ENCODE measurements at places on chromosomes 4 and X.

DNA sequence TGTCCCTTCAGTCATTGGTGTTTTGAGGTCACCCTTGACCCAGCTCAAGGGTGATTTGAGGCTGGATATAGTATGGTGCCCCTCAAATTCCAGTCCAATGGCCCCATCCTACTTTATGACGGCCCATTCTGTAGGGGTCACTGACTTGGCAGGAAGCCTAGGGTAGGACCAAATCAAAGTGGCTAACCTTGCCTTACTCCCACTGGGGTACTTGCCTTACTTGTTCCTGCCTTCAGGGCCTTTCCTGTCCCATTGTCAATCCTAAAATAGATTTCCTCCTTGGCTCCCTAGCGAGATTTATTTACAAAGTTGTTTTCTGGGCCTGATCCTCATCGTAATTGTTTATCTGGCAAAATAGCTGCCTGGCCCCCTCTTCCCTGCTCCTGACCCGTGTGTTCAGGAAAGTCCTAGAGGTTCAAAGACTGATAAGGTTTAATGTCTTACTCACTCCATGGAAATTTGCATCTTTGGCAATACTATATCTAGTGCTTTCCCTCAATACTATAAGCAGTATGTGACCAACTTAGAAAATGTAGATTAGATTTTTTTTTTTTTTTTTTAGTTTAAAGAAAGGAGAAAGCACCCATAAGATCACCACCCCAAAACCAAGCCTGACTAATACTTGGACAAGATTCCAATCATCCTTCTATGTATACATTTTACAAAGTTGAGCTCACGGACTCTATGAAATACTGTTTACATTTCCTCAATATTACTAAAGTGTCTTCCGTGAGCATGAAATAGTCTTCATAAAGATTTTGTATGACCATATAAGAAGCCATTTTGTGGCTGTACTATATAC lies 44.8 kb downstream of the MSN start:
- DNase-seq: no peak

DNA sequence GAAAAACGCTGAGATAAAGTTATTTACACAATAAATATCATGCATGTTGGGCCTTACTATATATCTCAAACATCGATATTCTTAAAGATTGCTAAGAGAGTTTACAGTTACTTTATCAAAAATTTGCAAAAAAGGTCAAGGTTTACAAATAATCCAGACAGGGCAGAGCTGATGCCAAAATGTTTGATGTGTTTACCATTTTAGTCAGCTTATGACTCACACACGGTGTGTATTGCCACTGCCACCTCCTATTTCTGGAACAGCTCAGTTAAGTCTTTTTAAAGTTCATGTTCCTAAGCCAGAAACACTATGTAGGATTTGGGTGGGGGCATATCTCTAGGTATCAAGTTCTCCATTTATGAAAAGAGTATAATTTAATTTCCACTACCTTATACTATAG lies 580.6 kb downstream of the INPP4B start:
- no peak for DNase-seq

DNA sequence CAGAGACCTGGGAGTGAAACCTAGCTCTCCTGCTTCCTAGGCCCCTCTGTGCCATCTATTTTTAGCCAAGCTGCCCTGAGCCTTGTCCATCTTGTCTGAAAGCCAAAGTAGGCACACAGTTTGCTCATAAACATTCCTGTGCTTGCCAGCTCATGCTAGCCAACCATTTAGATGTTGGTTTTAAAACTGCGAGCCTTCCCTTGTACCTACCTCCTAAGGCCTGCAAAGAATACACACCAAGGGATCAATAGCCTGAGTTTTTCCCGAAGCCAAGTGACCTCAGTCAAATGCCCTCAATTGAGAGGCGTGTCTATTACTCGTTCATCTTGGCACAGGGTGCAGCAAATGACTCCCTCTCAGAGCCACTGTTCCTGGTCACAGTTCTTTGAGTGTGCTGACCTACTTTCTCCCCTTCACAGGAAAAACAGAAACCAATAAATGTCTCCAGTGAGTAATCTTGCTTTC lies 48.5 kb downstream of the ZCCHC12 start:
- no peak for DNase-seq

DNA sequence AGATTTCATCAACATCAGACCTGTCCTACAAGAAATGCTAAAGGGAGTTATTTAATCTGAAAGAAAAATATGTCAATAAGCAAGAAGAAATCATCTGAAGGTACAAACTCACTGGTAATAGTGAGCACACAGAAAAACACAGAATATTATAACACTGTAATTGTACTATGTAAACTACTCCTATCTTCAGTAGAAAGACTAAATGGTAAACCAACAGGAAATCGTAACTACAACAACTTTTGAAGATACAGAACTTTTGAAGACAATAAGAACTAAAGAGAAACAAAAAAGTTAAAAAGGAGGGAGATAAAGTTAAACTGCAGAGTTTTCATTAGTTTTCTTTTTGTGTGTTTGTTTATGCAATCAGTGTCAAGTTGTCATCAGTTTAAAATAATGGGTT lies 12.4 kb downstream of the MED14 start:
- DNase-seq: no peak

Data from CD8-positive, alpha-beta memory T cell (primary cell).